ENCODE measurements at places on chromosomes 4 and X.

GRCh38 chr4:48138936-48139335 is 4.9 kb upstream of the TXK start:
- DNase-seq = no peak

GRCh38 chrX:20270562-20270890 is 3.8 kb upstream of the RPS6KA3 start:
- no peak for DNase-seq

- DNase-seq = no peak
These were observed 19.1 kb upstream of the ABRAXAS1 start for GRCh38 chr4:83503974-83504373.

- DNase-seq = no peak
These were observed 71.8 kb downstream of the DIAPH2 start for GRCh38 chrX:96756491-96756890.

DNA sequence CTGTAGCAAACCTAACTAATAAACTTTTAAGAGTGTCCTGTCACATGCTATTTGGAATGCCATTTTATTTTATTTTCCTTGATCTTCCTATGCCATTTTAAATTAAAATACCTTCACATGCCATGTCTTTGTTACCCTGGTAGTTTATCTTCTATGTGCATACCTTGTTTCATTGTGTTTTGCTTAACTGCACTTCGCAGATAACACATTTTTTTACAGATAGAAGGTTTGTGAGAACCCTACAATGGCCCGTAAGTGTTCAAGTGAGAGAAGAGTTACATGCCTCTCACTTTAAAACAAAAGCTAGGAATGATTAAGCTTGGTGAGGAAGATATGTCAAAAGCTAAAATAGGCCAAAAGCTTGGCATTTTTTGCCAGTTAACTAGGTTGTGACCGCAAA is 744.1 kb downstream of the STIM2 start:
- DNase-seq = no peak

- DNase-seq = no peak
These were observed 108.3 kb upstream of the USP9X start for GRCh38 chrX:40976981-40977380.

DNA sequence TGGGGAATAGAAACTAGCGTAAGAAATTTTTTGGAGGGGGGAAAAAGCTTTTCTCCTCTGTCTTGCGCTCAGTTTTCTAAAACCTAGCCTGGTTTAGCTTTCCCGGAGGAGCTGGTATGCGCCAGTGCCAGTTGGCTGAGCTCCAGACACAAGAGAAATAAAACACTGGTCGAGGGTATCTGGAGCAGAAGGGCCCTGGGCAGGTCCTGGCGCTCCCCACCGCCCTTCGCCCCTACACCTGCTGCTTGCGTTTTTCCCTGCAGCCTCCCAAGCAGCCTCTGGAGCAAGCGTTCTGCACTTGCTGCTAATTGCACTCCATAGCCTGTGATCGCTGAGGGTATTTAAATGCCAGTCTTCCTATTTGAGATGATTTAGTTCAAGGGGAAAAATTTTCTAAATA is 816 bp downstream of the EREG start:
- peak; percentile 12 for DNase-seq

DNA sequence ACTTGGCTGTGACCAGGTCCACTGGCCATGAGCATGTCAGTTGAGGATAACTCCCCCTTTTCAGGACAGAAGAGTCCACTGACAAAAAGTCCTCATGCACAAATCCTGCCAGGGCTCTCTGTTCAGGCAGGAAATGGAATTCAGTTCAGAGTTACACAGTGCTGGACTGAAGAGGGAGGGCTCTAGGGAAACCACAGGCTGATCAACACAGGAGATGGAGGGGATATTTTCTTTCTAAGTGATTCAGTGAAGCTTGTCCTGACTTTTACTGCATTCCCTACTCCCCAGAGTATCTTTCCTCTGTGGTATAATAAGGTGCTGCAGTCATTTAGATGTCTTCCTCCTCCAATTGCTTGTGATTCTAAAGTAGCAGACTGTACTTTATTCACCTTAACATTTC is 335.5 kb upstream of the IGFBP7 start:
- DNase-seq = no peak

GRCh38 chrX:136766785-136767103 is 14.0 kb downstream of the ARHGEF6 start:
- no peak for DNase-seq

DNA sequence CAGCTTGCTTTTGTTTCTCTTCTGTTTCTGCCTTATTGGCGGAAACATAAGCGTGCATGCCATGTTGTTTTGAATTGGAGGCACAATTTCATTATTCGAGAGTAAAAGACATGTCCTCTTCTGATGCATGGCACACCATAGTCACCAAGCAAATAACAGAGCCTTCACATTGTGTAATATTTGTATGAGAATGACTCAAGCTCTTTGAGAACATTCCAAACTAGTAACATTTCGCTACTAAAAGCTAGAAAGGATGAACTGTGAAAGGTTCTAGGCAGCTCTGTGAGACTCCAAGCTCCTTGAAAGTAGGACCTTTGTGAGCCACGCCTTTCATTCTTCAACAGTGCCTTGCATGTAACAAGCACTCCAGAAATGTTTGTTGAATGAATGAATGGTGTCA is 9.2 kb upstream of the ANXA3 start:
- no peak for DNase-seq

GRCh38 chr4:133856731-133857355 is 344.7 kb downstream of the PABPC4L start:
- DNase-seq = no peak

DNA sequence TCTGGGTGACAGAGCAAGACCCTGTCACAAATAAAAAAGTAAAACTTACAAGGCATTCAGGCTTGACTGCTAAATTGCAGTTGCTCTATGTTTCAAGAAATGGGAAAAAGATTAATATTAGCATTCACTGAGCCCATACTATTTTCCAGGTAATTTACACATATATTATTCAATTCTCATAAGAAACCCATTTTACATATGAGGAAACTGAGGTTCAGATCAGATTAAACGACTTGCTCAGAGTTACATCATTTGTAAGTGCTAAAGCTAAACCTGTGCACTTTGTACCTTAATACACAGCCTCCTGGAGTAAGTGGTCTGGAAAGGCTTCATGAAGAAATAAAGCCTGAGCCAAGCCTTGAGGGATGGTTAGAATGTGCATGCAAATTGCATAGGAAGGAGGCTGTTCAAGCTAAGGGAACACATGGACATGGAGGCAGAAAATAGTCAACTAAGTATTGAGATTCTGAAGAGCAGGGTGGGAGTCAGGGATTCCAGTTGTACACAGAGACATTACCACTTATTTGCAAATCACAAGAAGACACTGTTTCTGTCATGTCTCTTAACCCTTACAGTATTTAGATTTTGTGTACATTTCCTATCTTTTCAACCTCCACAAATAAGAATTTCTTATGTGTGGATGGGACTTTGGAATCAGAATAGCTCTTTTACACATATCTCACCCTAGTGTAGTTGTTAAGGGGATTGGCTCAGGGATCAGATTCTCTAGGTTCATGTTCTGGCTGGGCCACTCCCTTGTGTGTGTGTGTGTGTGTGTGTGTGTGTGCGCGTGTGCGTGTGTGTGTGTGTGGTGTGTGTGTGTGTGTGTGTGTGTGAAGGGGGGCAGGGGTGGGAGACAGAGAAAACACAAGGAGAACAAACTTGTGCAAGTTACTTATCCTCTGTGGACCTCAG is 113.4 kb downstream of the TMEM164 start:
- no peak for DNase-seq

- no peak for DNase-seq
These were observed 31.1 kb upstream of the BMPR1B start for GRCh38 chr4:94726524-94727123.

GRCh38 chr4:94882756-94883155 is 125.0 kb downstream of the BMPR1B start:
- no peak for DNase-seq

GRCh38 chr4:77922158-77923094 is 59.8 kb downstream of the MRPL1 start:
- no peak for DNase-seq
